ENCODE measurements at places on chromosomes 5 and 9.

DNA sequence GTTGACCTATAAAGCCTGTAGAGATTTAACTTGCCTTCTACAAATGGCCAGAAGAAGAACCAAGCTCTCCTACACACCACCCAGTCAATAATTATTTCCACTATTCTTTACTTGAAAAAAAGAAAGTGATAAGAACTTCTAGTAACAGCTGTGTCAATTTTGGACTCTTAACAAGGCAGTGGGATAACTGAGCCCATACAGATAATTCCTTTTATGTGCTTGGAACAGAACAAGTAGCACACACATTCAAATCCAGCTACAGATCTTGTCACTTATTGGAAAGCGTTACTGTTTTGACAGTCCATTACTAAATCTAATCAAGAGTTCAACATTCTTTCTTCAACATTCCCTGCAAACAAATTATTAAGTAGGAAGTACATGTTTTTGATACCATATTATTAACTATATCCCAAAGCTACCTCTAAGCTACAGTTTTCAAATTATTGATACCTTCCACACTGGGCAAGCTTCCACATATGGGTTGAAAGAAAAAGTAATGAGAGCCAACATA, 6.3 kb downstream of the PTGER4 start:
- DNase-seq: no peak

DNA sequence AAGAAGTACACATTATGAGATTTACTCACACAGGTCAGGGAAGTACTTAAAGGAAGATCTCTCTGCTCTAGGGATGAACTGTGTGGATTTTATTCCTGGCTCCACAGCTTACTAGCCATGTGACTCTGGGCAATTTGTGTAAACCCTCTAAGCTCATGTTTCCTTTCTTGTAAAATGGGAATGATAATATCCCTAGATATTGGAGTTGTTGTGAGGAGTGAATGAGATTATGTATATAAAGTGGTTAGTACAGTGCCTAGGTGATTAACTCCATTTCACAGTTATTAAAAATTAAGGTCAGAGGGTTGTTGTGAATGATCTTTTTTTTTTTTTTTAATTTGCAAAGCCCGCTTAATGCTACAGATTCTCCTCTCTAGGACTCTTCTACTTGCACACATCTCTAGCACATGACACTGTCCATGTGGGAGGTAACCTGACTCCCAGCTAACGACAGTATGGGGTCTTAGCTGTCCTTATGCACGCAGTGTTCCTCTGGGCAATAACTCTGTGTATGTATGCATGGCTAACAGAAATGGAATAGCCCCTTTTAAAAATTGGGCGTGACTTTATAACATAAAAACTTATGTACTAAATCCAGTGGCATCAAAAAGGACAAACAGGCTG, 23.9 kb upstream of the MYOT start:
- DNase-seq: no peak

- no peak for DNase-seq
Observed at GRCh38 chr5:112219000-112219399, 200.1 kb downstream of the EPB41L4A start.

- no peak for DNase-seq
Observed at GRCh38 chr5:1663186-1663585, 136.5 kb downstream of the MRPL36 start.

DNA sequence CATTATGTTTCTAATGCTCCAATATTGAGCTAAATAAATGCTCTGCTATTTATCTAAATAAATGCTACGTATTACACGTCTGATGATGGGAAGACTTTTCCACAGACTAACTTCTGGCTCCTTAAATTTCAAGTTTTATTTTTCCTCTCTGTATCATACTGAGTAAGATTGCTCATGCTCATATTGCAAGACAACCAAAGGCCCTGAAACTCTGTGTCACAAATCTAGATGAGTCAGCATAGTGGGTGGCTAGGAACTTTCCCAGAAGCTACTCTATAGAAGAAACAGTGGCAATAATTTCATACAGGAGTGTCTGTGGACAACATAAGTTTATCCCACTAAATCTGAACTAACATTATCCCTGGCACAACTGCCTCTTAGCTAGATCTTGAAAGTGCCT, 53.0 kb upstream of the RFX3 start:
- DNase-seq: no peak

DNA sequence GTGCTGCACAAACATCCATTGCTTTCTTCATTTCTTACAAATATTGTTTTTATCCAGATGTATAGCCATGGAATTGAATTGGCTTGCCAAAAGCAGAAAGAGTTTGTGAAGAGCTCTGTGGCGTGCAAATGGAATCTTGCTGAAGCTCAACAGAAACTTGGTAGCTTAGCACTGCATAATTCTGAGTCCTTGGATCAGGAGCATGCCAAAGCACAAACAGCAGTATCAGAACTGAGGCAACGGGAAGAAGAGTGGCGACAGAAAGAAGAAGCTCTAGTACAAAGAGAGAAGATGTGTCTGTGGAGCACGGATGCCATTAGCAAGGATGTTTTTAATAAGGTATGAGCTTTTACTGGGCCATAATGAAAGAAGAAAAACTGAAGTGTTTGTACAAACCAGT, 5.5 kb downstream of the CDC37L1 start:
- no peak for DNase-seq

DNA sequence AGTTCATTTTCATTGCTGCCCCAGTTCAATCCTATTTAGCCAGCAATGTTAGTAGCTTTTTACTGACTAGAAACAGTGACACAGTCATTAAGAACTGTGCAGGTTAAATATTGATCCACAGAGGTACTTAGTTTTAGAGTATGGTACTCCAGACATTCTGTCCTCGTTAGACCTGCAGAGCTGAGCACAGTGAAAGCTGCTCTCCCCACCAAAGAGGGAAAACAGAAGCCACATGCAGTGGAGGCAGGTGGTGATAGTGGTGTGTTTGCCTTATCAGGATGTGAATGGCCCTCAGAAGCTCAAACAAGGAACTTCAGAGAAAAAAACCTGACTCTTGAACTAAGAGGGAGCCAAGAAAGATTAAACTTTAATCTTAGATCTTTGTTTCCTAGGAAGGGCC, 75.5 kb downstream of the UNC13B start:
- no peak for DNase-seq

DNA sequence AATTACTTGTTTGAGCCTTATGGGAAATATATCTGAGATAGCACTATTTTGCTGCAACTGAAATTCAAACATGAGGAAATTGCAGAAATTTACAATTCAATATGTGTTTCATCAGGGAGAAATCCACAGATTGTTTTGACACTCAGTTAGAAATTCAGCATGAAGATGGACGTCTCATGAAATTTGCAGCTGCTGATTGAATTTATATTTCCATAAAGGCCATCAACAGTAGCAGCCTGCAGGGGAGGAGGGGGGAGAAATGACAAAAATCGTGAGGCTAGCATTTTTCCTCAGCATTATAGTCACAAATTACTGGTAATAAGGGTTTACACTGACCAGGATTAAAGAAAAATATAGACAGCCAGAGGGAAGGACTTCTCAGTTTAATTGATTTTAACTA, 81.0 kb downstream of the NDUFAF2 start:
- peak; percentile 12 for DNase-seq

DNA sequence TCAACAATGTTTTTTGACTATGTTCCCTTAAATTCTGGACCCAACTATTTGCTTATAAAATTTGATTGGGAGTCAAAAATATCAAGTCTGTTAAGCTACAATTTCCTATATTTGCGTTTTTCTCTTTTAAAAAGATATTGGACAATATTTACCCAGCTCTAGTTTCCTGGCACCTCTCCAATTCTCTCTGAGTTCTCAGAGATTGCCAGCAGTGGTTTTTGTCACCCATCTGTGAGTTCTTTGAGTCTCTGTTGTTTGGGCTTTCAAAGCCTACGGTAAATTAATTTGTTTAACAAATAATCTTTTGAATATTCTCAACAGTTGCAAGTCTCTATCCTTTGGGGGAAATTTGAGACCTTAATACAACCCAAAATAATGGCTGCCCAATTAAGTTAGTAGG, 174.2 kb upstream of the PUM3 start:
- DNase-seq: peak; percentile 61

DNA sequence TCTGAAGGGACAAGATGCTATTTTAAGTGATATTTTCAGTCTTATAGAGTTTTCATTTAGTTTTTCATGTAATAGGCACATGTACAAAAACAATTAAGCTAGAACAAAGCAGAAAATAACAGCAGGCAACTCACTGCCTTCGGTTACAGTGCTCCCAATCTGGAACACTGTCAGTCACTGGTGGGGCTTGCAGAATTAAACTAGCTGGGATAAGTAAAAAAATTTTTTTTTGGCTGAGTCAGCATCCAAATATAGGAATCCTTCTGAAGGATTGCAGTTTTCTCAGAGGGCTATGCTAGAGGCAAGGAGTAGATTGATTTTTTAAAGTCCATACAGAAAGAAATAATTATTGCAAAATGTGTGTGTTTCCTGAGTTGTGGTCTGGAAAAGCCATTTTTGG, 250.2 kb upstream of the RFX3 start:
- DNase-seq: no peak

GRCh38 chr5:74314906-74315305, 325.6 kb downstream of the ENC1 start:
- DNase-seq: no peak

DNA sequence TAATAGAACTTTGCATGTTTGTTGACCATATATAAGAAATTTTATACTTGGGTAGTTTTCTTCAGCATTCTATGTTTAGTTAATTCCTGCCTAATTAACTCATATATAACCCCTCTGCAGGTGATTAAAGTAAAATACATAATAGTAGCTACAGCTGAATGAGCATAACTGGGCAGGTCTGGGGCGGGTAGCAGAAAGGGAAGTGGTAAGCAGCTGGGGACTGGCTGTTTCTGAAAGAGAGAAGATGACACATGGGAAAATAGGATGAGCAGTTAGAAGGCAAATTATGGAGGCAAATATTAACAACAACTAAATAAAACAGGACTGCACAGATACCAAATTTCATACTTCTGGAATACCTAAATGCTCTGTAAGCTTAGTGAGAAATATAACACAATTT, 128.1 kb downstream of the CPLANE1 start:
- no peak for DNase-seq

GRCh38 chr5:141040771-141041426, 10.3 kb upstream of the PCDHB1 start:
- peak; percentile 96 for DNase-seq

- DNase-seq: no peak
Observed at GRCh38 chr9:35660966-35661415, 2.9 kb downstream of the CCDC107 start.

DNA sequence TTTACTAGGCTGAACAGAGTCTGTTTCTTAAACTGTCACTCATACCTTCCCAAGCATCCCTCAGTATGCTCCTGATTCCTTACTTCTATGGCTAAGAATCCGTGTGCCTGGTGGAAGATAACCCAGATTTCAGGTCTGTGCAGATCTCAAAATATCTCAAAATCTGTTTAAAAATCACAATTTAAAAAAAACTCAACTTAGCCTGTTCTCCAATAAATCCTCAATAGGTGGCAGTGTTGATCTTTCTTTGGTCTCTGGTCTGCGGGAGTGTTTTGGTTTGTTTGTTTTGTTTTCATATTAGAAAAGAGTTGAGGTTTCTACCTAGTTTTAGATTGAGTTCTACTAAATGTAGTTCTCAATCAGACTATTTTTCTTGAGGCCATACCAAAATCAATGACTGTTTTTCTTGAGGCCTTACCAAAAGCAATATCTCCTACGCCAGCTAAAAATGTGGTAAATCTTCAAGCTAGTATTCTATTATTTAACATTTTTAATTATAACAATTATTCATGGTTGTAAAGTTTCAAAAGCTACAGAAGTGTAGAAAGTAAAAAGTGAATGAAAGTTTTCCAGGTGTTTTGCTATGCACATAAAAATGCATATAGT, 57.9 kb downstream of the TGFBR1 start:
- DNase-seq: peak; percentile 28
